Activated naive CD4-positive, alpha-beta T cell treated with anti-CD3 and anti-CD28 coated beads, Interleukin-2, amount 50 U/mL, for 72 hours (primary cell): ENCODE measurements at places on chromosomes 11 and 22. TPM values are rescaled to one million over a fixed set of nuclear protein-coding genes. Genes with fewer than 3 reads are reported as not detected.

- no peak for DNase-seq
Measured at GRCh38 chr11:45802531-45803317, 2.2 kb upstream of the SLC35C1 start.

DNA sequence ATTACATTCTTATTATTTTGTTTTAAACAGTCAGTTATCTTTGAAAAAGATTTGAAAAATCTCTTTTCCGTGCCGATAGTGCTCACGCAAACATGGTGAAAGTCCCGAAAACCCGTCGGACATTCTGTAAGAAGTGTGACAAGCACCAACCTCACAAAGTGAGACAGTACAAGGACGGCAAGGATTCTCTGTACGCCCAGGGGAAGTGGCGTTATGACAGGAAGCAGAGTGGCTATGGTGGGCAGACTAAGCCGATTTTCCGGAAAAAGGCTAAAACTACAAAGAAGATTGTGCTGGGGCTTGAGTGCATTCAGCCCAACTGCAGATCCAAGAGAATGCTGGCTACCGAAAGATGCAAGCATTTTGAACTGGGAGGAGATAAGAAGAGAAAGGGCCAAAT lies 28.7 kb upstream of the CTSD start:
- no peak for DNase-seq

GRCh38 chr11:31958076-31958735 lies 132.7 kb upstream of the RCN1 start:
- no peak for DNase-seq

Gene CHST1
- total RNA-seq, result 0.18 TPM

- peak; percentile 40 for DNase-seq
Measured at GRCh38 chr11:129117595-129118350, 74.4 kb downstream of the ARHGAP32 start.

GRCh38 chr11:109432105-109432504 lies 10.1 kb downstream of the C11orf87 start:
- DNase-seq, result no peak

- no peak for DNase-seq
Measured at GRCh38 chr22:49270595-49271368, 556.9 kb downstream of the BRD1 start.

GRCh38 chr11:36684840-36685801 lies 87.1 kb upstream of the RAG2 start:
- DNase-seq, result no peak

- DNase-seq, result peak; percentile 74
Measured at GRCh38 chr22:42863349-42863961, 6.4 kb upstream of the ARFGAP3 start.

- no peak for DNase-seq
Measured at GRCh38 chr22:17098379-17098819, 13.6 kb downstream of the IL17RA start.

- DNase-seq, result no peak
Measured at GRCh38 chr11:69649576-69649900, 8.6 kb downstream of the CCND1 start.

GRCh38 chr11:112871909-112872500 lies 89.2 kb upstream of the NCAM1 start:
- DNase-seq, result no peak

- no peak for DNase-seq
Measured at GRCh38 chr22:28034145-28034759, 115.2 kb upstream of the PITPNB start.
